ENCODE measurements at places on chromosomes 4 and X.

GRCh38 chr4:79334783-79335182 is 8.9 kb upstream of the NAA11 start:
- DNase-seq = no peak

GRCh38 chr4:53712408-53713020 is 121.2 kb upstream of the LNX1 start:
- DNase-seq = no peak

DNA sequence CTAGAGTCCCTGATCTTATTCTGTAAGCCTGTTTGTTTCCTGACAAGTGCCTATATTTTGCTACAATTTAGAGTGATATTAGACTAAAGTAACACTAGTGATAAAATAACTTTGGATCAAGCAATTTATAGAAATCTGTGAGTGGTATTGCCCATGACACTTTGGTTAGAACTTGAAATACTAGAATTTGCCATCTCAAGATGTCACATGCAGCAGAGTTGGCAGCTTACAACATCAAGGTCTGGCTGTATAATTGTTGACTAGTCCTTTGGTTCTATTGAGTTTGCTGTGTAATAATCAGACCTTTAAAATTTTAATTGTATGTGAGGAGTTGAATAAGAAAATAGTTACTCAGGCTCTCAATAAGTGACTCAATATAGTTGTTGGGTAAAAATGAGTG is 167.1 kb downstream of the RAPGEF2 start:
- no peak for DNase-seq

GRCh38 chr4:101787701-101788316 is 2.7 kb upstream of the BANK1 start:
- DNase-seq = no peak

GRCh38 chr4:14096396-14096965 is 469.0 kb upstream of the BOD1L1 start:
- DNase-seq = no peak
